Activated CD4-positive, CD25-positive, alpha-beta regulatory T cell treated with anti-CD3 and anti-CD28 coated beads, Interleukin-2, amount 50 U/mL, for 16 hours (primary cell): ENCODE measurements at places on chromosomes 4 and X.

GRCh38 chr4:1533501-1534064, 127.3 kb upstream of the NKX1-1 start:
- DNase-seq: no peak

DNA sequence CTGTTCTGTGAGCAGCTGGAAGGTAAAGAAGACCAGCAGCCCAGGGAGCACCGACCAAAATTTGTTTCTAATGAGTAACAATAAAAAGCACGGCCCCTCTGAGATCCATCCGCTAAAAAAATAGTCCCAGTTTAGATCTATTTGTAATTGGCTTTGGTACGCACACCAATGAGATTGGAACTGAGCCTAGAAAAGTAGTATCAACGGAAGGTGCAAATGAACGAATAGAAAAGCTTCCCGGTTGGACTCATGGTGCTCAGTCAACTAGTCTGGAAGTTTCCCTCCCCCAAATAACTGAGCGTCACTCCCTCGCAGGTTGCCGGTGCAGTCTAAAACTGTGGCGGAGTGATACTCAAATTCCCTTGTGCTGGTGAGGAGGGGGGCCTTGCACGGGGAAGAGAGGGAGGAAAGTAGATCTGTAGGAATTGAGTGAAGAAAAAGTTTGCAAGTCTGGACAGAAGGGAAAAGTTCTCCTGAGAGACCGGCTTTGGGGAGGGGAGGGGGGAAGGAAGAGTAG, at the start of gene COL4A5:
COL4A5 (plus strand) TSS at position 413 of the 517 bp plus-strand sequence. CDS start 288 bp downstream, outside the sequence.
- DNase-seq: no peak

DNA sequence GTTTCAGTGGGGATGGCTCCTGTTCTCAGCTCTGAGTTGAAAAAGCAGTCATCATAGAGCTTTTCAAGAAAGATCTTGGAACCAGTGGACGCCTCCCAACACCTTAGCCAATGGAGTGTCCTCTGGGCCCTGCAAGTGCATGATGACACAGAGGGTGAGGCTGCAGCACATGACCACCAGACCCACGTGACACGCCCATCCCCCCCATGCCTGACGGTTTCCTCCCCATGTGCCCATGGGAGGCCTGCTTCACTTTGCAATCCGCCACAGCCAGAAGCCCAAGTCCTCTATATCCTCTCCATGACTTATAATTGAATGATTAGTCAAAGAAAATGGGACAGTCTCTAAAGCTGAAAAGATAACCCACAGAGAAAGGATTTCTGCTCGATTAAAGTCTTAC, 187.0 kb downstream of the AFAP1 start:
- no peak for DNase-seq

- no peak for DNase-seq
Measured at GRCh38 chr4:8185295-8185694, 13.8 kb upstream of the SH3TC1 start.

DNA sequence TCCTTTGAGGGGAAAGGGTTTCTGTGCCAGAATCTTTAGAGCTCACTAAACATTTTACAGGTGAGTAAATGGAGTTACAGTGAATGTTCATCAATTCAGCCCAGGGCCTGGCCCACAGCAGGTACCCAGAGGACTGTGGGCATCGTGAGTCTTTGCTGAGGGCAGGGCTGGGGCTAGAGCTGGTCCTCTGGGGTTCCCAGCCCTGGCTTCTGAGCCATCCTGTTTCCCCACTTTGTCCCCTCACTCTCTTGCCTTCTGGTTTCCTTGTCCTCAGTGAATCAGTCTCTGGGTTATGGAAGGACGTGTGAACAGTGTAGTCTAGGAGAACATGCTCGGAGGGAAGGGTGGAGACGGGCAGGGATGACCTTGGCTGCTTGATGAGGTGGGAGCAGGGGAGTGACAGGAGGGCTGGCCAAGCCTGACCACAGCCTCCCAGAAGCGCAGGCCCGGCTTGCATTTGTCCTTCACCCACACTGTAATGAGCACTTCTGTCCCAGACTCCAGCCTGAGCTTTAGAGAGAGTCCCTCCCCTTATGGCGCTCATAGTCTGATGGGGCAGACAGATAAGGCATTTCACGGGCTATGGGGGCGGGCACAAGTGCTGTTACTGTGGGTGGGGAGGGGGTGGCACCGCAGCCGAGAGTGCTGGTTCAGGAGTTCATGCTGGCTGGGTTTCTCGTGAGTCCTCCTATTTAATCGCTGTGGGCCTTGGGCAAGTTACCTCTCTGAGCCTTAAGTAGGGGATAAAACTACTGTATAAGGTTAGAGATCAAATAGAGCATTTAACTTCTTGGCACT, 17.3 kb downstream of the TBC1D14 start:
- DNase-seq: peak; percentile 33

DNA sequence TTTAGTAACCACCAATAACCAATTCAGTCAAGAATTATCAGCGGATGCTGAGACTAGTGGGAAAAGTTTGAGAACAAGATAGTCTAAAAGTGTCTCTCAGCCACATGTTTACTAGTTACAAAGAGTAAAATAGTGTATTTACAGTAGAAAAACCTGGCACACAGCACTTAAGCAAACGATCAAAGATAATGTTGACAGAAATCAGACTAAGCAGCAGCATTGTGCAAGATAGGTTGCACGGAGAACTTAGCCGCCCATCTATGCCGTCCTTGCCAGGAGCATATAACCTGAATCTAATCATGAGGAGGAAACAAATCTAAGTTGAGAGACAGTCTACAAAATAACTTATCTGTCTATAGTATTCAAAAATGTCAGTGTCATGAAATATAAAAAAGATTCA, 35.3 kb downstream of the KLHL5 start:
- DNase-seq: no peak

- DNase-seq: peak; percentile 10
Measured at GRCh38 chr4:37685161-37685822, 884 bp downstream of the RELL1 start.

- DNase-seq: no peak
Measured at GRCh38 chr4:3036131-3036952, 38.0 kb downstream of the HTT-AS start.

GRCh38 chr4:170057866-170058265, 31.7 kb upstream of the MFAP3L start:
- DNase-seq: no peak

- no peak for DNase-seq
Measured at GRCh38 chr4:53321151-53321983, 44.5 kb downstream of the SCFD2 start.

DNA sequence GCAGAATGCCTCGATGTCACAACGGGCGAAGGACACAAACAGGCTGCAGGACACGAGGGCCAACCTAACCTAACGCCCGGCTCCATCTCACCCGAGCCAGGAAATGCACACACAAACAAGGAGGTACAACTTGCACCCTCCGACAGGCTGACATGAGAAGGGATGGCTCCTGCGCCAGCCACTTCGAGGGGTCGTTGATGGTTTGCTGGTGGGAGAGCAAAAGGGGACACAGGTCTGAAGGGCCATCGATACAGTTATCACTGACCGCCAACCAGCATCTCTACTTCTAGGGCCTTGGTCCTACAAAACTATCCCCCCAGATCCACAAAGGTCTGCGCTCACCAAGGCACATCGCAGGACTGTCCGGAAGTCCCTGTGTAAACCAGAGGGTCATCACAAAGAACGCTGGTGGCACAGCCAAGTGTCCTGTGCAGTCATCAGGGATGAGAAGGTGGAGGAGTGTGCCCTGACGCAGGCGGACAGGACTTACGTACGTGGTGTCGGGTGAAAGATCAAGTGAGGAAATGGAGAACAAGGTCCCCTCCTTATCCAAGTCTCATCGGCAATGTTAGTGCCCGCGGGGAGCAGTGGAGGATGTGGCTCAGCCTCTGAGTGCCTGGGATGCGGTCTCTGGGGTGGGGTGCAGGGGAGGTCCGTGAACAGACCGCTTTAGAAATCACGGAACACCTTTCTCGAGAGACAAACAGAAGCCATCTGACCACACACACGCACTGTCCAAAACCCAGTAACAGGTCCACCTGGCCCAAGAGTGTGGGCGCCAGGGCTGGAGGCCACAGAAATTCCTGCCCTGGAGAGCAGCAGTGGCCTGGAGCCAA, 7.0 kb downstream of the MXD4 start:
- no peak for DNase-seq

- no peak for DNase-seq
Measured at GRCh38 chr4:121749225-121749624, 15.7 kb downstream of the SMIM43 start.

GRCh38 chr4:60617731-60618130, 582.4 kb upstream of the ADGRL3 start:
- no peak for DNase-seq

GRCh38 chr4:188117631-188118324, 8.4 kb upstream of the TRIML2 start:
- no peak for DNase-seq

DNA sequence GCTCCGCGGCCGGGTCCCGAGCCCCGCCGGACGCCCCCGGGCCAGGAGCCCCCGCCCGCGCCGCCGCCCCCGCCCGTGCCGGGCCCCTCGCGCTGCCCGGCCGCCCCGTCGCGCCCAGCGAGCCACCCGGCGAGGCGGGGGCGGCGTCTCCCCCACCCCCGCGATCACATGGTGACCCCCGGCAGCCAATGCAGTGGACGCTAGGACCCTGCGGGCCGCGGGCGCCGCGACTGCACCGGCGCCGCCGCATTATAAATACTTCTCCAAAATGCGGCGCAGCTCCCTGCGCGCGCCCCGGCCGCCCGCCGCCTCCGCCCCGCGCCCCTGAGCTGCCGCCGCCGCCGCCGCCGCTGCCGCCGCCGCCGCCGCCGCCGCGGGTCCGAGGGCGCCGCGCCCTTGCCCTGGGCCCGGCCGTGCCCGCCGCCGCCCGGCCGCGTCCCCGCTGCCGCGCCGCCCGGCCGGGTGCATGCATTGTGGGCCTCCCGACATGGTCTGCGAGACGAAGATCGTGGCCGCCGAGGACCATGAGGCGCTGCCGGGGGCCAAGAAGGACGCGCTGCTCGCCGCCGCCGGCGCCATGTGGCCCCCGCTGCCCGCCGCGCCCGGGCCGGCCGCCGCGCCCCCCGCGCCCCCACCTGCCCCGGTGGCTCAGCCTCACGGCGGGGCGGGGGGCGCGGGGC, at the start of gene NAT8L:
NAT8L (plus strand) TSS at position 282 of the 680 bp plus-strand sequence; CDS start at position 467, 185 bp downstream.
- DNase-seq: no peak

GRCh38 chr4:174789657-174790056, 39.4 kb downstream of the GLRA3 start:
- DNase-seq: no peak

GRCh38 chr4:38382520-38382919, 281.5 kb upstream of the KLF3 start:
- no peak for DNase-seq

DNA sequence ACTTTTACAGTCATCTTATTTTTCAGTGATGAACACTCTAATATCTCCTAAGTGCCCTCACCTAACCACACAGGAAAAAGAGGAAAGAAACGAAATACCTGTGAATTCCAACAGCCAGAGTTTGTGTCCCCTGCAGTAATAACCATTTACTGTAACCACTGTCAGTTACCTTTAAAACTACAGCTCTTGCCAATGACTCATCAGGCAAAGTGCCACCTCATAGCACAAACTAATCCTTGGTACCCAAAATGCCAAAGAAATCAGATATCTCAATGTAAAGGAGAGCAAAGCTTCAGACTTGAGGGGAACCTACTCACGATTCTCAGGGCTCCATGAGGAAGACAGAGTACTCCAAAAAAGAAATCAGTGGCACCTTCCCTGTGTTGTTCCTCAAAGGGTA, 146.5 kb downstream of the NDST3 start:
- DNase-seq: no peak

DNA sequence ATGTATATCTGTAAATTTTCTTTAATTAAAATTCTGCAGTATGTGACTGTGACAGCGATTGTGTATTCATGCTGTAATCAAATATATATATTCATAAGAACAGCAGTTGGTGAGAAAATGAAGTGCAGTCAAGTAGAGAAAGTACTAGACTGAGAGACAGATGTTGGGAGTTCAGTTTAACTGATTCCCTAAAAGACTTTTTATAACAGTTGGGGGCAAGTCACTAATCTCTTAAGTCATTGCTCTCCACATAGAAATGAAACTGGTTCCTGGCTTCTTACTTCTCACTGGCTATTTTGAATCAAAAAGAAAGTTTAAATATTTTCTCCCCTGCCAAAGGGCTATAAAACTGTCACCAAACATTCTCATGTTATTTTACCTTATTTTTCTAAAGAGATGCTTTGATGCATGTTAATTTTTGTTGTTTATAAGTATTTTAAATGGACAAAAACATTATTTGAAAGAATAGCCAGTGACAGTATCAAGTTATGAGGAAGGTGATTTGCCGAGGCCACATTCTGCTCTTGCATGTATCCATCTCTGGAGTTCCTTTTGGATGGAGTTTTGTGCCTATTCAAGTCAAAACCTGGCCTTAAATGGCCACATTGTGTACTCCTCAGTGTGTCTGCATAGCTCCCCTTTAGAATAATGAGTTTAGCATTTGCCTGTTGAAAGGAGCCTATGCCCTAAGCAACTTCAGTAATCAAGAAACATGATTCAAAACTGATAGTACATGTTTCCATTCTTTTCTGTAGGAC, 30.8 kb downstream of the EXOC1 start:
- no peak for DNase-seq

GRCh38 chrX:71053217-71053621, 14.9 kb downstream of the SNX12 start:
- no peak for DNase-seq

GRCh38 chr4:30605616-30606190, 114.5 kb upstream of the PCDH7 start:
- no peak for DNase-seq

DNA sequence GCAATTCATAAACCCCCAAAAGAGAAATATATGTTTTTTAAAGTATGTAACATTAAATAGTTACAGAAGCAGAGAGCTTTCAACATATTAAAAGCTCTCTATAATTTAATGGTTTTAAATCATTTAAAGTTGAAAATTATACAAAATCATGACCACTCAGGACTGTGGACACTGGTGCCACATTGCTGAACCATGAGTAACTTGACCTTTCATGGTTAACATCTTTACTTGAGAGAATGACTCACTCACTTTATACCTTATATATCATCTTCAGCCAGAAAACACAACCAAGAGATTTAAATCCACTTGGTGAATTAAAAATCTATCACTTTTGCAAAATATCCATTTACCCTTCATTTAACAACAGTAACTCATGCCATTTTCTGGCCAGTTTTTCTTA, 584.3 kb upstream of the SMIM31 start:
- no peak for DNase-seq

DNA sequence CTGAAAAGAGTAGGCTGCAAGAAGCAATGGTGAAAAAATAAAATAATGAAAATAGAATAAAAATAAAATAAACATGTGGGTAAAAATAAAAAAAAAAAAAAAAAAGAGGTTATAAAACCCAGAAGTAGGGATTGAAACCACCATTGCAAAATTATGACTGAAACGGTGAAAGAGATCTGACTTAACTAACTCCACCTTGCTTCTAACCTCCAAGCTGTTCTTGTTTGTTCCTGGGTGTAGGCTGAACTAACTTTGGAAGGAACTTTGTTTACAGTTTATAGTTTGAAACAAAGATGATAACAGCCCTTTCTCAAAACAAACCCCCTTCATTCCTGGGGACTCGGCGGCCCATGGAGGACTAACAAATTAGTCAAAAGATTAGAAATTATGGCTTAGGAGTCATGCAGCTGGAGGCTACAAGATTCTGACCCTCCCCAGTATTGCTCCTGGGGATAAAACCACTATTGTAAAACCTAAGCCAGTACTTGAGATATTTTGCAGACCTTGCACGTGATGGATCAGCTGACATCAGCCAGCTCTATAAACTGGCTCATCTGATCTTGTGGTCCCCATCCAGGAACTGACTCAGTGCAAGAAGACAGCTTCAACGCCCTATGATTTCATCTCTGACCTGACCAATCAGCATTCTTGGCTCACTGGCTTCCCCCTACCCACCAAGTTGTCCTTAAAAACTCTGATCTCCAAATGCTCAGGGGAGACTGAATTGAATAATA, 30.4 kb downstream of the DDX60L start:
- no peak for DNase-seq

- no peak for DNase-seq
Measured at GRCh38 chr4:15982842-15983524, 20.0 kb upstream of the FGFBP2 start.
